ENCODE measurements at places on chromosomes 4 and X.

GRCh38 chrX:87017210-87017609, 500.4 kb upstream of the KLHL4 start:
- DNase-seq: no peak

GRCh38 chr4:164946810-164947209, 30.6 kb downstream of the TRIM61 start:
- no peak for DNase-seq

DNA sequence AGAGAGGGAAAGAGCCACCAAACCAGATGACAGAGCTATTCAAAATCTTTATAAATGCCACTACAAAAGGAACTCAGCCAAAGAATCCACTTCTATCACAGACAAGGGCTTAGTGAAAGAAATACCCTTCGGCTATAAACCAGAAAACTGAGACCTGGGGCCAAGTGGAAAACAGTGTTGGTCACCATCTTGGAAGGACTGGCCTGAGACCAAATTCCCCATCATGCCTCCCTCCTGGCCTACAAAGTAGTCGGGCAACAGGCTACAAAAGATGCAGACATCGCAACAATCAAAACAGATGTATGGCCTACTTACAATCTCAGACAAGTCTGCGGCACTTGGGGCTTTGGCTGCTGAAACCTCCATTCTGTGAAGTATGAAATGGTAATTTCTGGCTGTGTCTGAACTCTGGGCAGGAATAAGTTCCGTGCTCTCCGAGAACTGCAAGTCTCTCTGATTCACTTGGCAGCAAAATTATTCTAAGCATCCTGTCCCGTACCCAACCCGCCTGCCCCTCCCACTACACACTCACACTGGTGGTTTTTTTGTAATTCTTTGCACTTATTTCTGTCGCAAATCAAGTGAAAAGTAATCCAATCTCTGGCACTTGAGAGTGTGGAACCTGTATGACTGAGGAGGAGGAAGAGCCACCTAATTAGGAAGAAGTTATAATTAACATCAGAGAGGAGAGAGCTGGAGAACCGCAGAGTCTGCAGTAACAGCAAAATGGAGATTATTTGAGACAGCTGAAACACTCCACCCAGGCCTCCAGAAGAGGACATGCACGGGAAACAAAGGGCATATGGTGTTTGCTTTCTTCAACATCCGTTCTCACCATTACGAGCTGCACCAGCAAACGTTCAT, 87.8 kb downstream of the SH3KBP1 start:
- peak; percentile 63 for DNase-seq

DNA sequence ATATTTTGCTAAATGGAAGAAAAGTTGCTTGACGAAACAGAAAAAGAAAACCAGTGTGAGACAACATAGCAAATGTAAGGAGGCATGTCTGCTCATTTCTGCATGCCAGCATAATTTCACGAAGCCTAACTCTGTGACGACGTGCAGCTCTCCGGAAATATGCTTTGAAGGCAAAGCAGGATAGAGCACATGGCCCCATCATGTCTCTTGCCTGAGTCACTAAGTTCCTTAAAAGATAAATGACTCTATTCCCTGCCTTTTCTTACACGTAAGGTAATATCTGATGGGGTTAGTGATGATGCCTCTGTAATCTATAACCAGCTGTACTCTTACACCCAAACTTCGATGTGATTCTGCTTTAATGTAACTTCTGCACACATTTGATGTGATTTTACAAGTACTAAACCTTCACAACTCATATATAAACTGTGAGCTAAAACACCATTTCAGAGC, 64.5 kb downstream of the ANXA3 start:
- DNase-seq: peak; percentile 58

DNA sequence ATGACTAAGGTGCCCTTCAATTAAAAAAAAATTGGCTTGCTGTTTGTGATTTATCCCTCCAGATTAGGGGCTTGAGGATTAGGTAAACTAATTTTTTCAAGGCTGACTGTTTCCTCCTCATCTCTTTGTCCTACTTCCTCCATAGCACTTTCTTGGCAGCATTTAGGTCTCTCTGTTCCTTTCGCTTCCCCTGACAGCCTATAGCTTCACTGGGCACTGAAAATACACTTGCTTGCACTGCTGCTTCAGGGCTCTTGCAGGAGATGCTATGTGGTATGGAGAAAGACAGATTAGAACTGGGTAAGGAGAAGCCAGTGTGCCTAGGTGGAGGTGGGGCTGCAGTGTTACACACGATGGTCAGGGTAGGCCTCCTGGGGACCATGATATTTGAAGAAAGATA, 112.3 kb upstream of the SFRP2 start:
- no peak for DNase-seq
